NCI-H524 treated with DMSO at 0.1 percent for 48 hours (cell line): ENCODE measurements at places on chromosomes 1 and 21.

- no peak for DNase-seq
These were observed 100.6 kb downstream of the SPAG17 start for GRCh38 chr1:118084400-118084799.

- DNase-seq: no peak
These were observed 2.7 kb downstream of the CSRP1 start for GRCh38 chr1:201504179-201504631.

DNA sequence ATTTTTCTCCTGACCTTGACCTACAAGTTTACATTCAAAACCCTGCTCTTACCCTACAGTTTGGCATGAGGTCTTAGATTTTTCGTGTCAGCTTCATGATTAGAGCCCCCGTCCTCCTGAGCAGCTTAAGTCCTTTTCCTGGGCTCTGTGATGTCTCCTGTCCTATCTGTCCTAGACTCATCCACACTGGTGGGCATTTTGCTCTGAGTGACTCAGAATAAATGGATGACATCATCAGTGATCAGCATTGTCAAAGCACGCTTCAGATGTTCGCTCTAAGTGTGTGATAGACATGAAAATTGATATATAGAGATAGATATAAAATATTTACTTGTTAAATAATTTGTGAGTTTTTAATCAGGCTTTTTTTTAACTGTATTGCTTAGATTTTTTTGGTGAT is 21.8 kb downstream of the RGS13 start:
- DNase-seq: no peak

DNA sequence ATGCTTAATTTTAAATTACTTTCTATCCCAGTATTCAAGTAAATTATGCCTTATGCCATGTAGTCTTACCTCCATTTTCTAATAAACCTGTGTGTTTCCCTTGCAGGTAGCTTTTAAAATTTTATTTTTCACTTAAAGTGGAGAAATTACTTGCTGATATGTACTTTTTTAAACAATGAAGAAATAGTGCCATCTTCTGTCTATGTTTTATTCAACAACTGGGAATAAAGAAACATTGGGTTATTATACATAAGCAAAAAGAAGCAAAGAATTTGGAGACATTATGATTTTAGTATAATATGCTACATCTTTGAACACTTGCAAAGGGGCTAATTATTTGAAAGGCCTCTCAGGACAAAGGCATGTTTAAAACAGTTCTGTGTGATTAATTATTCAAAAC is 1912.9 kb downstream of the MRPL39 start:
- no peak for DNase-seq

GRCh38 chr21:41852929-41853320 is 26.2 kb downstream of the PRDM15 start:
- DNase-seq: no peak

GRCh38 chr1:192867180-192867579 is 58.3 kb downstream of the RGS2 start:
- DNase-seq: no peak

DNA sequence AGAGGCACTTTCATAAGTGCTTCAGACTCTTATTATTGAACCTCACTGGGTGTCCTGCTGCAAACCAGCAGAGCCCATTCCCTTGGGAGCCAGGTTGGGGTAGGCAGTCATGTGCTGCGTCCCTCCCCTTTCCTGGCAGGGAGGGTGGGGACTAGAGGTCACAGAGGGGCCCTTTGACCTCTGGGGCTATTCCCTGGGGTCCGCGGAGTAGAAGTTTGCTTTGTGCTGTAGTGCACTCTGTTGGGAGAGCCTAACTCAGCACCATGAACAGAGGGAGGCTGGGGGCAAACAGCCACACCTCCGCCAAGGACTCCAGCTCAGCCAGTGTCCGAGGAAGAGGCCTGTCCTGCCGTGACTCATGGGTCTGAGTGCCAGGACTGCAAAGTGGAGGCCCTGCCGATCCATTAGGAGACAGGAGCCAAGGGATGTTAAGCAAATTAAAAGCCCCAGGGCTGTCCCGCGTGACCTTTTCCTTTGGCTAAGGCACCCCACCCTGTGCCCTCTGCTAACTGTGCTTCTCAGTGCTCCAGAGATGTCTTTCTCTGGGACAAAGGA is 3.0 kb upstream of the IGSF21 start:
- DNase-seq: no peak

DNA sequence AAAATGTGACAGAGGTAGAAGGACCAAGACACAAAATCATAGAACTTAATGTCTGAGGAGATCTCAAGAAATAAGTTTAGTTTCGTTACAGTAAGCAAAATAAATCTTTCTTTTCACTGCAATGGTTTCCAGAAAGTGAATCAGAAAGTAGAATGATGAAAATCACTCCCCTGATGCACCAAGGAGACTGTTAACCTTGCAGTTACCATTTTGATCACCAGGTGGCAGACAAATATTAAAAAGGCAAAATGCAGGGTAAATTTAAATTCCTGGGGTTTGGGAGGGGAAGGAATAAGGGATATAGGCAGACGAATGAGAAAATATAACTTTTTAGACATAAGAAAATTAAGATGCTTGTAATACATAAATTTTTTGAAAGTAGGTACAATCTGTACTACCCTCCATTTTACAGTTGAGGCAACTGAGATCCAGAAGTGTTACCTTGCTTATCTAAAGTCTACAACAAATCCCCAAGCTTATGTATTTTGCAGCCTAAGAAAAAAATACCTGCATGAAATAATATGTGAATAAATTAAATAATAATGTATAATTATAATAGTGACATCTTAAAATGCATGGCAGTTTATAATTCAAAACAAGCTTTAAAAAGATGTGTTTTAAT is 253.2 kb downstream of the CRB1 start:
- DNase-seq: no peak

- DNase-seq: no peak
These were observed 42.3 kb upstream of the PPP2R5A start for GRCh38 chr1:212242985-212243308.

GRCh38 chr21:32538147-32538792 is 47.1 kb downstream of the TCP10L start:
- no peak for DNase-seq
